ENCODE measurements at places on chromosomes 11 and 22.

GRCh38 chr11:1302461-1303125 is 6.8 kb downstream of the TOLLIP start:
- ATAC-seq, result no peak

- no peak for ATAC-seq
Observed at GRCh38 chr11:69653406-69653960, 12.5 kb downstream of the CCND1 start.

GRCh38 chr11:121059605-121060004 is 35.7 kb downstream of the TBCEL start:
- ATAC-seq, result peak; percentile 67

DNA sequence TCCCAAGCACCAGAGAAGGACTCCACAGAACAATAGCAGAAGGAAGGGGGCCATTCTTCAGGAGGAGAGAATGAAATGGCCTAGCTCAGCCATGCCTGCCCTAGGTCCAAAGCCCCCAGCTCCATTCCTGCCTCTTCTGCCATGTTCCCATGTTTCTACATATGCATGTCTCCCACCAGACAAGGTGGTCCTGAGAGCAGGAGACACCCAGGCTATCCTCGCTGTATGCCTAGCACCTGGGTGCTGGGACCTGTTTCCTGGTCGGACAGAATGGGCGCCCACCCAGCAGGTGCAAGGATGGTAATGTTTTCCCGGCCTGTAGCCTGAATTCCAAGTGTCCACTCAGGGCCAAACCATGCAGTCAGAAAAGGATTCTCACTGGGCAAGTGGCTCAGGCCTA is 30.2 kb upstream of the SLC35C1 start:
- no peak for ATAC-seq

GRCh38 chr11:77198440-77198849 is 70.4 kb downstream of the MYO7A start:
- ATAC-seq, result peak; percentile 47

- ATAC-seq, result no peak
Observed at GRCh38 chr11:2374456-2375201, 2.5 kb upstream of the CD81 start.

- ATAC-seq, result no peak
Observed at GRCh38 chr11:78350091-78350645, 67.5 kb downstream of the GAB2 start.
